ENCODE measurements at places on chromosomes 12 and 14.

DNA sequence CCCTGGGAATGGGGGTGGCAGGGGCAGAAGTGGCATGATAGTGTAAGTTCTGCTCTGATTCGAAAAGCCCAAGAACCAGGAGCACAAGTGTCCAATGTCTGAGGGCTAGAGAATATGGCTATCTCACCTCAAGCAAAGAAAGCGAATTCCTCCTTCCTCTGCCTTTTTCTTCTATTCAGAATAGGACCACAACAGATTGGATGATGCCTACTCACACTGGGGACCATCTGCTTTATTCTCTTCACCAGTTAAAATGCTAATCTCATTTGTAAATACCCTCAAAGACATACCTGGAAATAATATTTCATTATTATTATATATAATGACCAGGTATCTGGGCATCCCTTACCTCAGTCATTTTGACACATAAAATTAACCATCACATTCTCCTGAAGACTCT is 808.7 kb downstream of the NRXN3 start:
- DNase-seq: no peak

DNA sequence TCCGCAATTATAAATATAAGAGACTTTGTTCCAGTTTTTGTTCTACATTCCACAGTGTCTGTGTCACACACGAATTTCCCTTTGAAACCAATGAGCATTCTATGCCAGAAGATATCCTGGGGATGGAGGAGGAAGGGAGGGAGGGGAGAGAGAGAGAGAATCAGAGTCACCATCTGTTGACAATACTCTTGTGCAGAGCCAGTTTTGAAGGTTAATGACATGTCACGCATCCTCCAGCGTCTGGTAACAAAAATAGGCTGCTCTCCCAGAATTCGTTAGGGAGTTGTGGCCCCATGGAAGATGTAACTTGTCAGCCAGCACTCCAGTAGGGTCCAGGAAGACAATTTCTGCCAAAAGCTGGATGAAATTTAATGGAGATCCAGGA is 213.5 kb upstream of the KRR1 start:
- peak; percentile 75 for DNase-seq

DNA sequence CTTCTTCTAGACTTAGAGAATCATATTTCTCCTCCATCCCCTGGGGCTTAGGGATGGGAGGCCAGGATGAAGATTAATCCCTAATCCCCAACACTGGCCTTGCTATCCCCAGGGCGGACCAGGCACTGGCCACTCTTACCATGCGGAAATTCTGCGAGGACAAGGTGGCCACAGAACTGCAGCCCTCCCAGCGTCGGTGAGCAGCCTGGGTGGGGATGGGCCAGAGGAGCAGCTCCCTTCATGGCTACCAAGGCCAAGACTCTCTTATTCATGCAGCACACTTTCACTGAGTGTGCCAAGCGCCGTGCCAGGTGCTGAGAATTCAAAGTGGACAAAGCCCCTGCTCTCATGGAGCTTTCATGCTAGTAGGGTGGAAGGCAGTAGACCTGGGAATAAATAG is 7.0 kb downstream of the TNS2 start:
- no peak for DNase-seq

GRCh38 chr12:107780298-107780697 is 5.8 kb downstream of the ASCL4 start:
- DNase-seq: no peak

DNA sequence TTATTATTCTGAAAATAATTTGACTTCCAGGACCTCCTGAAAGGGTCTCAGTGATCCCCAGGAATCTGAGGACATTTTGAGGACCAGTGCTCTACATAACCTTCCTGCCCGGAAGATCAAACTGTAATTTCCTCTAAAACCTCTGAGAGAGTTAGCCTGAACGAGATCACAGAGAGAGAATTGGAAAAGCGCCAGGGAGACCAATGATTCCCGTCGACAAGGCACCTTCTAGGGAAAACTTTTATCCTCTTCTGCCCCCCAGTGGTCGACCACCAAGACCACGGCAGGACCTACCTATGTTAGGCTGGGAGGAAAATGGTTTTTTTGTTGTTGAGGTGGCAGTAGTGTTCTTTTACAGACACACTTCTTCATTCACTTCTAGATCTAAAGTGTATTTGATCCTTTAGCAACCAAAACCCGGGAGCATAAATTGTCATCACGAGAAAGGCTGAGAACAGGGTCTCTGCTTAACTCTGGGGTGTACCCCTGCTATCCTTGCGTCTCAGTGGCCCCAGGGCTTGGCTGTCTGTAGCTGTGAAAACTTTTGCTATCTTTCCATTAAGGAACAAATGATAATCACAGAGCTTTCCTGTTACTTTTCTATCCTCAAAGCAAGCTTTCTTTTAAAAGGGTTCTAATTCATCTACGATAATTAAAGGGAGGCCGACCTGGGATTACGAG is 62.9 kb upstream of the NID2 start:
- peak; percentile 77 for DNase-seq

DNA sequence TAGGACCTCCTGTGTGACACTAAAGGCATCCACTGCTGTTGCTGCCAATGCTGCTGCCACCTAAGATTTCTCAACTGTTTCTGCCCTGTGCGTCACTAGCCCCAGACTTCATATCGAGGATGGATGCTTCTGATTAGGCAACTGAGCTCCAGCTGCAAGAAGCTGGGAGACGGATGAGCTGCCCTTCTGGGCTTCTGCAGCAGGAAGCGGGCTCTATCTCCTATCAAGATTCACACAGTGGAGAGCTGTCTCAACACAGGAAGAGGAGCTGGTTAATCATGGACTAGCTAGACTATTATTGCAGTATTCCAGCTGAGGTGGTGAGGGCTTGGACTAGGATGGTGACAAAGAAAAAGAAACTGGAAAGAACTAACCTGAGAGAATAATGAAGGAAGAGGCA is 59.2 kb upstream of the PELI2 start:
- no peak for DNase-seq

DNA sequence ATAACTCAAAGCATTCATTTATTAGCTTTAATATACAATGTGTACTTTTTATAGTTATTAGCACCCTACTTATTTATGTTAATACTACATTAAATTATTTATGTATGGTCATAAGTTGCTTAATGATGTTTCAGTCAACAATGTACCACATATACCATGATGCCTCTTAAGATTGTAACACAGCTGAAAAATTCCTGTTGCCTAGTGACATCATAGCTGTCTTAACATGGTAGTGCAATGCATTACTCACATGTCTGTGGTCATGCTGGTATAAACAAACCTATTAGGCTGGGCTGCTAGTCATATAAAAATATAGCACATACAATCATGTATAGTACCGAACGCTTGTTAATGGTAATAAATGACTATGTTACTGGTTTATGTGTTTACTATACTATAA is 120.4 kb downstream of the ANO6 start:
- peak; percentile 92 for DNase-seq

DNA sequence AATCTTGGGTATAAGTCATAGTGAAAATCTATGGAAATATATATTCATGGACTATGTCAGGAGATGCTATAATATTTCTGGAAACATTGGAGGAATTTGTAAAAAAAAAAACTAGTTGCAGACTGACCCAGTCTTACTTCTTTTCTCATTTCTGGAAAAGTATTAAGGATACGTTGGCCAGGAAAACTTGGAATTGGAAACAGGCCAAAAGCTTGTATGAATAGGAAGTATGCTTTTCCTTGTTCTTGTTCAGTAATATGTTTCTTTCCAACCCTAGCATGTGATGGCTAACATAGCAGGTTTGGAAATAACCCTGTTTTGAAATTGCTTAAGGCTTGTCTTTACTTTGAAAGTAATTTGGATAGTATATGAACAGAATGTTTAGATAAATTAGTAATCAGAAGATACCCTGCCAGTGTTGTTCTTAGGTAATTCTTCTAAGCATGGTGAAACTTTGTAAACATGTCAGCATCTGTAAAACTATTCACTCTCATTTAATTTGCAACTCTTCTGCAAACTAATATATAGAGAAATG is 316.2 kb downstream of the NPAS3 start:
- DNase-seq: no peak

DNA sequence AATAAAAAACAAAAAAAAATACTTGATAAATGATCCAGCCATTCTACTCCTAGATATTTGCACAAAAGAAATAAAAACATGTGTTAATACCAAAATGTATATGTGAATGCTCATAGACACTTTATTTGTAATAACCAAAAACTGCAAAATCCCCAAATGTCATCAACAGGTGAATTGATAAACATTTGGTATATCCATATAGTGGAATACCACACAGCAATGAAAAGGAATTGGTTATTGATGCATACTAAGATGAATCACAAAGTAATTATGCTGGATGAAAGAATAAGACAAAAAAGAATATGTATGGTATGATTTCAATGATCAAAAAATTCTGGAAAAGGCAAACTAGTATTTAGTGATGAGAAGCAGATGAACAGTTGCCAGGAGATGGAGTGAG is 124.7 kb upstream of the VASH1 start:
- DNase-seq: no peak

- no peak for DNase-seq
These were observed 104.7 kb upstream of the RAP1B start for GRCh38 chr12:68505970-68506369.

DNA sequence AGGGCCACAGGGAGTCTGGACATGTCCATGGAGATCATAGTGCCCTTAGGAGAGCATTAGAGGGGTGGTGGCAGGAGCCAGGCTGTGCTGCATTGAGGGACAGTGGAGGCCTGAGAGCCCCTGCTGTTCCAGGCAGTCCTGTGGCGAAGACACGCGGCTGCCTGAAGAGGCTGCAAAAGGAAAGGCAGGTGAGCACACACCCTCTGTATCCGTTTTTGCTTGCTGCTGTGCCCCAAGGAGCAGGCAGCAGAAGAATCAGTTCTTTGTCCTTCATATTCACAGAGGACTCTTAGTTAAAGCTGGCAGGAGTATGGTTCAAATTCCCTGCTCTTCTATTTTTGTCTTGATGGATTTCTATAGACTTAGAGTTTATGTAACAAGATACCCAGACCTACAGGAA is 4.5 kb downstream of the SLC35E3 start:
- DNase-seq: no peak

DNA sequence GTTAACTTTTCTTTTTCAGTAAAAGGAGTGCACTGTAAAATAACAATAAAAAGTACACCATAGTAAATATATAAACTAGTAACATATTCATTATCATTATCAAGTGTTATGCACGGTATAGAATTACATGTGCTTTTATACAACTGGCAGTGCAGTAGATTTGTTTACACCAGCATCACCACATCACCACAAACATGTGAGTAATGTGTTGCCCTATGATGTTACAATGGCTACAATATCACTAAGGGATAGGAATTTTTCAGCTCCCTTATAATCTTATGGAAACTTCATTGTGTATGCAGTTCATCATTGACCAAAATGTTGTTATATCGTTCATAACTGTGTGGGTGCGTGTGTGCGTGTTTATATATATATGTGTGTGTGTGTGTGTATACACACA is 23.5 kb upstream of the NEDD1 start:
- DNase-seq: no peak

DNA sequence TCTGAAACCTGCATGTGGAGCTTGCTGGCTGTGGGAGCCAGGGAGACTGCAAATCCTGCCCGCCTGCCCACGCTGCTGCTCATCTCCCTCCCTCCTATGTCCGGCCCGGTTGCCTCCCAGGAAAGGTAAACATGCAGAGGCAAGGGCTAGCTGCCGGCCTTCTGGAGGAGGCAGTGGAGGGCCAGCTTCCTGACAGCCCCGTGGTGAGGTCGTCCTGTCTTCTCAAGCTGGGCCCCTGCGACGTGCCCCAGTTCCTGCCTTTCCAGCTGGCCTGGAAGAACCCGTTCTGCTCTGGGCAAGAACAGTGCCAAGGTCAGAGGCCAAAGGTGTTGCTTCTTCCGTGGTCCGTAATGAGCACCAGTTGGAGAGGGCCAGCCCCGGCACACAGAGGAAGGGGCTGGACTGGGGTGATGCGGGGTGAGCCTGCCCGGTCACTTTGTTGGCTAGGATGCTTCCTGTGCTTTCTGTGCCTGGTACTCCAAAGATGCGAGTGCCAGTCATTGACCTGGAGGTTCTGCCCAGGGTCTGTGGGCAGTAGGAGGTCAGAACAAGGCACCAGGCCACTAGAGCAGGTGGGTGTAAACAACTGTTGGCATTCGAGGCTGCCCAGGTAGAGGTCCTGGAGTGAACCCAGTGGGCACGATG is 25.3 kb downstream of the TPCN1 start:
- DNase-seq: no peak

- DNase-seq: no peak
These were observed 10.2 kb downstream of the ARHGAP5 start for GRCh38 chr14:32087173-32087861.

GRCh38 chr12:124085419-124086296 is 112.6 kb downstream of the ZNF664 start:
- no peak for DNase-seq

GRCh38 chr14:95713596-95714371 is at the start of gene TCL1A:
Gene TCL1A, minus strand, starts transcription at chr14:95714125. Its CDS starts 59 bp downstream, at chr14:95714066.
- no peak for DNase-seq

GRCh38 chr14:32013083-32013482 is 64.0 kb upstream of the ARHGAP5 start:
- no peak for DNase-seq

GRCh38 chr12:47900131-47901062 is 4.4 kb downstream of the VDR start:
- no peak for DNase-seq

GRCh38 chr14:75525969-75526368 is 3.7 kb downstream of the BATF start:
- DNase-seq: no peak

DNA sequence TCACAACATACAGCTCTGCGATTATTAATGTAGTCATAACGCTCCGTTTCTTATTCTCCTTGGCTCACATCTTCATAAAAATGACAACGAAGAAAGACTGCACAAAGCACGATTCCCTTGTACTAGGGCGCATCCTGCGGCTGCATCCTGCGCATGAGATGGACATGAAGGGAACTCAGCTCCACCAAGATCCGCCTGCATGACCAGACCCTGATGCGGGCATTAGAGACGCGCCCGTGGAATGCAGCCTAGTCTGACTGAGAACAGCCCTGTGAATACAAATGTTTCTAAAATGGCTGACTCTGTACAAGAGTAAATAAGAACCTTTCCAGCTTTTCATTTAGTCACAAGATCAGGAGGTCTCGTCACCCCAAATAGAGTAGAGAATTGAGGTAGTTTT is 422.2 kb downstream of the NOVA1 start:
- DNase-seq: no peak

- DNase-seq: no peak
These were observed 64.6 kb downstream of the BEGAIN start for GRCh38 chr14:100522616-100523099.

DNA sequence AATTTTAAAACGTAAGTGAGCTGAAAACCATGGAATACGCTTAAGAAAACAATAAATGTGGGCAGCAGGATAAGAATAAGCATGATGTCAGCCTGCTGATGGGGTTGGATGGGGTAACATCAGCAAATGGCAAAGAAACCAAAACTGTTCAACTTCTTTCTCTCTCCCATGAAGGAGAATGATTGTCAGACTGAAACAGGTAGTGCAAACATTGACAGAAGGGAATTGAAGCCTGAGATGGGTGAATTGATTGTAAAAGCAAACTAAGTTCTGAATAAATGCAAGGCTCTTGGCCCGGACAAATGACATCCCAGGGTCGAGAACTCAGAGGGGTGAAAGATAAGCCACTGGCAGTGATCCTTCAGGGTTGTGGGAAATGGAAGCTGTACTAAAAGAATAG is 182.6 kb downstream of the ETV6 start:
- no peak for DNase-seq
